Urothelium cell line (cell line): ENCODE measurements at places on chromosomes 1 and 21.

- no peak for DNase-seq
Measured at GRCh38 chr1:94528299-94528698, 13.3 kb downstream of the F3 start.

GRCh38 chr1:47709019-47709871, 271.4 kb downstream of the FOXD2 start:
- peak; percentile 54 for DNase-seq

DNA sequence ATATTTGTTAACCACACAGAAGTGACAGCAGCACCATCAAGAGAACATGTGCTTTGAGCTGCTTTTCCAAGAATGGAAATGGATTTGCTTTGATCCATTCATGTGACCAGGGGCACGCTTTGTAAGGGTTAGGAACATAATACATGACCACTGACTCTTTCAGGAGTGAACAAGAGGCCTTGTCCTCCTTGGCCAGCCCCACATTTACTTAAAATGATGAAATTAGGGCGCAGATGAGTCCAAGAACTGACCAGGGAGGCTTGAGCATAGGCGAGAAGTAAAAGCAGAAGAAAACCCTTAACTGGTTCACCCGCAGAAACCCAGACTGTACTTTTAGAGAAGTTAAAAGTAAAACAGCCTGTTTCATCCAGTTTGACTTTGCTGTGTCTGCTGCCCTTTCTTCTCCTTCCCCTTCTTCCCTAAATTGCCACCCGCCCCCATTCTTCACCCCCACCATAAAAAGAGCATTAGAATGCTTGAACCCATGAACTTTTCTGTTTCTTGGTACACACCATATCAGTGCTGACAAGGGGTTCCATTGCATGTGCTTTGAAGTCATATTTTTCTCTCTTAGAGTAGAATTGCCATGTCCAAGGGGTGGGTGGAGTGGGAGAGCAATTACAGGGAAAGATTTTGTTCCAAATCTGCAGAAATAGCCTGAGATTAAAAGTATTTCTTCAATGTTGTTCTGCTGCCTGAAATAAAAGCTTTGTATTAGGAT, 2.6 kb upstream of the GLUL start:
- DNase-seq: no peak

GRCh38 chr1:10459184-10459583, 9.4 kb downstream of the CORT start:
- peak; percentile 35 for DNase-seq

GRCh38 chr1:85707267-85707989, 805 bp downstream of the ZNHIT6 start:
- DNase-seq: no peak

- DNase-seq: no peak
Measured at GRCh38 chr1:20033420-20033819, 36.6 kb upstream of the PLA2G5 start.

DNA sequence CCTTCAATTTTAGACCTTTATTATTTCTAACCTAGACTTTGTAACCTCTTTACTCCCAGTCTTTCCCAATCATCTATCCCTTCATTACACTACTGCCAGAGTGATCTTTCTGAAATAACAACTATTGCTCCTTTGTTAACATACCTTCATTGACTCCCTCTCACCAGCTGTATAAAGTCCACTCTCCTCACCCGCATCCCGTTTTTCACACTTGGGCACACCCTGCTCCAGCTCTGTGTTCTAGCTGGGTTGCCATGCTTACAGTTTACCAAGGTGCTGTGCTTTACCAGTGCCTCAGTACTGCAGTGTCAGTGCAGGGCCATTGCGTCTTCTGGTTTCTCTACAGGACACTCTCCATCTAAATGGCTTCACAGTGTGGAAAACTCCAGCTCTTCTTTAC, 148.2 kb downstream of the NFIA start:
- no peak for DNase-seq

- no peak for DNase-seq
Measured at GRCh38 chr1:5944843-5945167, 47.4 kb downstream of the NPHP4 start.

DNA sequence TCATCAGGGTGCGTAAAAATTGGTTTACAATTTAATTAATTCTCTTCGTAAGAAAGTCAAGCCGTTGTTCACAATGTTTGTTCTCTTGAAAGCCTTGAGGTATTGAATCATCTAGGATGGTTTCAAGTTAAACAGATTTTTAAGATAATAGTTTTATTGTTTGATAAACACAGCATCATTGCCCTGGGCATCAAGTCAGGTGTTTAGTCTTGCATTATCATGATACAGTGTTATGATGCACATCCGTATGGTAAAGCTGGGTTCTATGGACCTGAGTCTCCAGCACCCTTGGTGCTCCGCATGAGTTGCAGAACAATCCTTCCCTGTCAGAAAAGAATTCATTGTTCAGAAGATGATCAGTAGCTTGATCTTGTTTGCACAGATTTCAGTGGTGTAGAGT, 359.5 kb downstream of the LMO4 start:
- DNase-seq: no peak

DNA sequence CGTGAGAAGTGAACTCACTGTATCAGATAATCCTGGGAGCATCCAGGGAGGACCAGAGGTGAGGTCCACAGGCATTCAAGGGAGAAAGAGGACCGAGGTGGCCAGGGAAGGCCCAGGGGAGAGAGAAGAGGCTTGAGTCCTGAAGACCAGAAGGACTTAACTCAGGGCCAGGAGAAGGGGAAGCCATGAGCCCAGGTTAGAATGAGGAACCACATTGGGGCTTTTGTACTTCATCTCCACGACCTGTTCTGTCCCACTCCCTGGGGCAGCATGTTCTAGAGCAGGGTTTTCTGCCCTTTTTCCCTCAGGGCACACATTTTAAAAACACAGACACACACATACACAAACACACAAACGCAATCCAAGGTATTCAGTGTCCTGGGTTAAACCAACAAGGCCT, 8.4 kb downstream of the LGR6 start:
- DNase-seq: no peak

GRCh38 chr1:101136739-101137138, 100.1 kb upstream of the S1PR1 start:
- no peak for DNase-seq

- no peak for DNase-seq
Measured at GRCh38 chr1:117615474-117615873, 9.6 kb downstream of the TENT5C start.

DNA sequence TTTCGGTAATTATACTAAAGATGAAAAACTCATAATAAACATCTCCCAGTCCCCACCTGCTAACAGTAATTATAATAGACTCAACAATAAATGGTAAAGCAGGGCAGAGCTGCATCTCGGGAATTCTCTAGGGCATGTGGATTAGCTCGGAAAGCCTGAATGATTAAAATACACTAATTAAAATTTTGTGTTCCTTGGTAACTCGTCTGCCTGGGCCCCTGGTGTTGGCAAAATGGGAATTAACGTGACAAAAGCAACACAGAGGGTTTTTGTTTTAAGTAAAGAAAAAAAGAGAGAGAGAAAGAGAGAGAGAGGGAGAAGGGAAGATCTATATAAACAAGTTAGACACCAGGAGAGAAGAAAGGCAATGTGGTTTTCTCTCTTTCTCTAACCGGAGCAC, 62.1 kb downstream of the CASZ1 start:
- no peak for DNase-seq

- DNase-seq: no peak
Measured at GRCh38 chr1:223228201-223228600, 85.2 kb upstream of the TLR5 start.

GRCh38 chr1:67832737-67833601, at the start of gene GNG12:
Gene GNG12 (minus strand): TSS chr1:67833467. CDS start chr1:67707686, 125,781 bp downstream.
- peak; percentile 90 for DNase-seq

- DNase-seq: peak; percentile 59
Measured at GRCh38 chr1:29237129-29237821, 953 bp downstream of the PTPRU start.

DNA sequence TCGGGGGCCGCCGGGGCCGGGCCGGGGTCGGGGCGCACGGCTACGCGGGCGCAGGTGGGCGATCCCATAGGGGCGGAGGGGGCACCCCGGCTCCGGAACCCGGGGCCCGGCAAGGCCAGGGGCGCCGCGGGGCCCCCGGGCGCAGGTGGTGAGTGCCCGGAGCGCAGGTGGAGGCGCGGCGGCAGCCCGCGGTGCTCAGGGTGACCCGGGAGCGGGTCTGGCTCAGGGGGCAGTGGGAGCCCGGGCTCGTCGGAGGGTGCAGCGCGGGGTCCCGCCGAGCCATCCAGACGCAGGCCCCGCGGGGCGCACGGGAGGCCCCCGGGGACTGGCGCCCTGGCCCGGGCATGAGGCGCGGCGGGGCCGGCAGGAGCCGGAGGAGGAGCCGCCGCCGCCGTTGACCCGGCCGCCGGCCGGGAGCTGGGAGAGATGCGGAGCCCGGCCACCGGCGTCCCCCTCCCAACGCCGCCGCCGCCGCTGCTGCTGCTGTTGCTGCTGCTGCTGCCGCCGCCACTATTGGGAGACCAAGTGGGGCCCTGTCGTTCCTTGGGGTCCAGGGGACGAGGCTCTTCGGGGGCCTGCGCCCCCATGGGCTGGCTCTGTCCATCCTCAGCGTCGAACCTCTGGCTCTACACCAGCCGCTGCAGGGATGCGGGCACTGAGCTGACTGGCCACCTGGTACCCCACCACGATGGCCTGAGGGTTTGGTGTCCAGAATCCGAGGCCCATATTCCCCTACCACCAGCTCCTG, 489 bp downstream of the CELSR2 start:
- peak; percentile 60 for DNase-seq
